Pancreas (tissue), 10 donors: ENCODE measurements at places on chromosomes 11 and 22.

GRCh38 chr11:11806074-11806473 lies 35.7 kb upstream of the USP47 start:
- DNase-seq: no peak

GRCh38 chr11:68263444-68264035 lies 8.2 kb downstream of the C11orf24 start:
- DNase-seq: no peak

- DNase-seq: no peak
Measured at GRCh38 chr11:109849946-109850345, 243.2 kb upstream of the ZC3H12C start.

- no peak for DNase-seq
Measured at GRCh38 chr11:105823495-105824033, 198.5 kb downstream of the MSANTD4 start.

GRCh38 chr11:19811380-19811779 lies 98.7 kb downstream of the NAV2 start:
- no peak for DNase-seq

GRCh38 chr11:110096496-110096895 lies 3.3 kb downstream of the ZC3H12C start:
- no peak for DNase-seq

- DNase-seq: no peak
Measured at GRCh38 chr11:131609337-131609736, 238.9 kb downstream of the NTM start.

DNA sequence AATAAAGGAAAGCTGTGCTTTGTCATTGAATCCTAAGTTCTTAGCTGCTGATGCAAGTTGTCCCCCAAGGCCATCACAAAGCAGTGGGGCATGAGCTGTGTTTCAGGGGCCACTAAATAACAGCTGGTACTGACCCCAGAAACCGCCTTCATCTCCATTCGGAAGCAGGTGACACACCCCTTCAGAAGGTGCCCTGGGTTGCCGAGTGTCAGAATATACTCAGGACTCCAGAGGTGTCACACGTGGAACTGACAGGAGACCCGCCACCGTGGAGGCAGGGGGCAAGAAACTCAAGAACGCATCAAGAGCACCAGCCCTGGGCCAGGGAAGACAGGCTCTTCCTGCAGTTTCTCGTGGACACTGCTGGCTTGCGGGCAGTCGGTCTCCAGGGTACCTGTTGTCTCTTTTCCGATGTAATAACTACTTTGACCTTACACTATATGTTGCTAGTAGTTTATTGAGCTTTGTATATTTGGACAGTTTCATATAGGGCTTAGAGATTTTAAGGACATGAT lies 41.5 kb downstream of the PPP2R1B start:
- DNase-seq: no peak

DNA sequence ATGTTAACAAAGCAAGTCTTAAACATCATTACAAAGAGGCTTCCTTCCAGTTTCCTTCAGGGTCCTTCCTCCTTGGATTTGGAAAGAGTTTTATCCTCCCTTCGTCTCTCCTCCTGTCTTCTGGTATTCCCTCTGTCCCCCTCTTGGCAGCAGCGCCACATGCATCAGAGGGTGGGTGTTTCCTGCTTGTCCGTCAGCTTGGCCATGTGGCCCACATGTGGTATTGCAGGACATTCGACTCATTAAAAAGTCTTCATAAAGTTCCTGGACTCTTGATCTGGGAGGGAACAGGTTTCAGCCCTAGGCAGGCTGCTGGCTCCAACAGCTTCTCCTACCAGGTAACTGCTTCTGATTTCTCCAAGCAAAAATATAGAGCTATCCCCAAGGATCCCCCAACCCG lies 189.8 kb downstream of the CSNK2A3 start:
- DNase-seq: no peak

GRCh38 chr11:126284829-126285228 lies 1.9 kb downstream of the TIRAP start:
- no peak for DNase-seq

- no peak for DNase-seq
Measured at GRCh38 chr11:16899708-16900303, 114.4 kb downstream of the PLEKHA7 start.

GRCh38 chr11:92413757-92414513 lies 189.3 kb downstream of the FAT3 start:
- no peak for DNase-seq

GRCh38 chr11:27471589-27472397 lies 797 bp downstream of the LGR4 start:
- DNase-seq: peak; percentile 84

GRCh38 chr11:113563766-113564526 lies 88.7 kb upstream of the DRD2 start:
- no peak for DNase-seq

DNA sequence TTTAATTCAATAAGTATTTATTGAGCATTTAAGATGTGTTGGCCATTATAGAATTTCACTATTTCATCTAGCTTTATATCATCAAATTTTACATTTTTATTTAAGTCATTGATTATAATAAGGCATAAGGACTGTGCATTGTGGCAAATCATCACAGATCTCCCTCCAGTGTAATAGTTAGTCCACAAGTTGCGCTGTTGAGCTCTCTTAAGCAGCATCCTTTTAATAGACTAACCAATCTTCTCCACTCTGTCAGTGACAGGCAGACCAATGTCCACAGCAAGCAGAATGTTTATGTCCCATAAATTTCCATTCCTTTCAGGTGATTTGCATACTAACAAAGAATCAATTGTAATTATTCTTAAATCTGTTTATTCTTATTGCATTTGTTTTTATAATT lies 595.3 kb upstream of the CCDC90B start:
- no peak for DNase-seq

DNA sequence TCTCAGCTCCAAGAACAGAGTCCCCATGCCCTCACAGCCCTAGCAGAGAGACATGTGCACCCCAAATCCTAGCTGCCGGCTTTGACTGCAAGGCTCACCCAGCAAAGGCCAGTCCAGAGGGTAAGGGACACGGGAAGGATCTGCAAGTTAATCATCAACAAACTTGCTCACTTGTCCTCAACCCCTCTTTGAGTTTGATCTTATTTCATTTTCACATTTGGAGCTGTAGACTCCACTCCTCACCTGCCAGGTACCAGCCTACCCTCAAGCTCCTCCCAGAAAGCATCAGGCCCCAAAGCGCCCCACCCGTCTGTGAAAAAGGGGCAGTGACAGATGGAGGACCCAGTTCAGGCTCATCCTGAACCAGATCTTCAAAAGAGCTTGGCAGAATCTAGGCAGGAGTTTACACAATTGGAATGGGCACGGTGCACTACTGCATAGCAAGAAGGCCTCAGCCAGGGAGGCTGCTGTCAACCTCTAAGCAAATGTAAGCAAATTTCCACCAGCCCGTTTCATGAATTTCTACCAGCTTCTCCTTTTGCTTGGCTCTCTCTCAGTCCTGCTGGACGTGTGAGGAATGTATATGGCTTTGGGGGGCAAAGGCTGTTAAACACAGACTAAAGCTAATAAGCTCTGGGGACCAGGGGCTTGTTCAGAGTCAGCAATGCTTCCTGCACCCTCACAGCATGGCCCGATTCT lies 5.5 kb downstream of the EHD1 start:
- no peak for DNase-seq

GRCh38 chr11:109130910-109131309 lies 291.1 kb upstream of the C11orf87 start:
- DNase-seq: no peak

DNA sequence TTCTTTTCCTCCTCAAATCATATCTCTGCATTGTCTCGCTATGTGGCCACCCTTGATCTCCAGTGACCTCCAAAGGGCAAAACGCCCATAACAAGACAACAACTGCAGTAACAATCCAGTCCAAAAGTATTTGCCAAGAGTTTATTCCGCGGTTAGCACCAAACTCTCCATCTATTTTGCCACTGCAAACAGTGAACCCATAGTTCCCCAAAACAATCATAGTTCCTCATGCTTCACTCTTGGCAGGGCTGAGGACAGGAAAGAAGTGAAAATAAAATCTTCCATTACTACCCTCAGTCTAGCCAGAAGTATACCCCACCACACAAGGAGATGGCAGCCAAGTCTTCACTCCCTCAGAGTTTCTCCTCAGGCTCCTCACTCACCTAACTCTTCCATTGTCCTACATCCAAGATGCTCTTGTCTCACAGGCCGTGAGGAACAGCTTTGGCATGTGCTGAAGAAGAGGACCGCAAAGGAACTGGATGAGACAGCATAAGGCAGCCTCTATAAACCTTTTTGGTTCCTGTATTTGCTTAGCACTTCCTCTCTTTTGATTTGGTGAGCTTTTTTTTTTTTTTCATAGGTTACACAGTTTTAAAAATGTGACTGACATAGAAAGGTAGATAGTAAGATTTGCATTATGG lies at the start of gene LPXN:
Gene LPXN, minus strand, starts transcription at position 480 of the 644 bp plus-strand sequence. Its CDS starts 84 bp downstream, at position 396.
- DNase-seq: no peak

GRCh38 chr11:7642747-7643146 lies 30.6 kb downstream of the CYB5R2 start:
- DNase-seq: no peak

GRCh38 chr22:30167734-30168133 lies 78.8 kb downstream of the LIF start:
- DNase-seq: no peak

DNA sequence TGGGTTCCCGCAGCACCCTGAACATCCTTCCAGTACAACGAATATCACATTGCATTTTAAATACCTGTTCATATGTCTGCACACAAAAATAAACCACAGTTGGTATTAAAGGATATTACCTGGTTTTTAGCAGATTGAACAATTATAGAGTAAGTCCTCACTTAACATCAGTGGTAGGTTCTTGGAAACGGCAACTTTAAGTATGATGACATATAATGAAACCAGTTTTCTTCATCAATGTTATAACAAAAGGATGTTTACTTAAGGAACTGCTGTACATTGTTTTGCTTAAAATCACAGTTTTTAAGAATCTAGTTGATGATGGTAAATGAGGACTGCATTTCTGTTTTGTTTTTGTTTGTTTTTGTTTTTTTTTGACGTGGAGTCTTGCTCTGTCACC lies 28.0 kb downstream of the TRIM66 start:
- no peak for DNase-seq

DNA sequence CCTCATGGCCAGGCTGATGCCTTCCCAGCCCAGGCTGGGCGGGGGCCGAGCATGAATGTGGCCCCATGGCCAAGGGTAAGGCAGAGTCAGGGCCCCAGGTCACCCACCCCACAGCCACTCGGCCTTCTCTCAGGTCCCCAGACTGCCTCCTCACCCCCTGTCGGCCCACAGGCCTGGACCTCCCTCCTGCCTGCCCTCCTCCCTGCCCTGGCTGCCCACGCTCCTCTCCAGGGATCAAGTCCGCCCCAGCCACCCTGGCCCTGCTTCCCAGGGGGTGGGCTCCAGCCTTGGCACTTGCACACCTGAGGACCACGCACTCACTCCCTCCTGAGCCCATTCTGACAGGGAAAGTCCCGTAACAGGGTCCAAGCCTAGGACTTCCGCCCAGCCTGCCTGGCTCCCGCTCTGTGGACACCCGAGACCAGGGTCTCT lies 37.8 kb upstream of the TH start:
- no peak for DNase-seq

DNA sequence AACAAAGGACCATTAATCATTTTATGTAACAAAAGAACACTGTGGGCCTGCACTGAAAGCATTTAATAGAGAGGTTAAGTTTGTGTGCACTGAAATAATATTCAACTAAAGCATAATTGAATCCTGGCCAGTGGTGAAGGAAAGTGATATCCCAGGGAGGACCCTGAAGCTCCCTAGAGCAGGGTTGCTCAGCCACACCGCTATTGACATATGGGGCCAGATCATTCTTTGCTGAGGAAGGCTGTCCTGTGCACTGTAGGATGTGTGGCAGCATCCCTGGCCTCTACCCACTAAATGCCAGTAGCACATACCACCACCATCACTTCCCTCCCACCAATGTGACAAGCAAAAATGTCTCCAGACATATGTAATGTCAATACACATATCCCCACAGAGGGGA lies 166.1 kb upstream of the MTNR1B start:
- DNase-seq: no peak

GRCh38 chr11:64121663-64122410 lies 44.1 kb downstream of the MACROD1 start:
- DNase-seq: no peak

DNA sequence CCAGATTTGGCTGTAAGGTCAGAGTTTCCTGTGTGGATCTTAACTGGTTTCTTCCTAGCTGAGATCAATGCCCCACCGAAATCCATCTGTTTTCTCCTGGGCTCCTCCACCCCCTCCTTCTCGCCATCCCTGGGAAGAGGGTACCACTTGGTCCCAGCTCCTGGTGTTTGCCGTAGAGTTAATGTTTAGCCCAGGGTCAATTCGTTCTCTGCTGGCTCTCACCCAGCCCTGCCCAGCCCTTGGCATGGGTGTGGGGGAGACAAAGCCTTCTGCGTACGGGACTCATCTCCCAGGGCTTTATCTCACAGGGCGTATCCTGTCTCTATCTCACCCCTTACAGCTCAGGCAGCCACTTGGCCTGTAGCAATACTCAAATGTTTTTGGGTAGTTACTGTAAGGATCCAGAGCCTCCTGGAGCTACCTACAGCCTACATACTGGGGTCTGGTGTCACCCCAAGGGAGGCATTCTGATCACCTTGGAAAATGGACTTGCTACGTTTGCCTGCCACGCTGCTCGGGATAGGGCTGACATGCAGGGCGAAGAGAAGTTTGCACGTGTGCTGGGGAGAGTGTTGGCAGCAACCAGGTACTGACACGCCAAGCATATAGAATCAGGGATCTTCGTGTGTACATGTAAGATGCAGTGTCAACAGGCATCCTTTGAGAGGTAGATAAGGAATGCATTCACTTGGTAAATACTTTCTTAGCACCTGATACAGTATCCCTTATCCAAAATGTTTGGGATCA lies 66.1 kb downstream of the SCN3B start:
- DNase-seq: no peak

GRCh38 chr11:76243193-76243956 lies 37.1 kb upstream of the WNT11 start:
- DNase-seq: no peak

DNA sequence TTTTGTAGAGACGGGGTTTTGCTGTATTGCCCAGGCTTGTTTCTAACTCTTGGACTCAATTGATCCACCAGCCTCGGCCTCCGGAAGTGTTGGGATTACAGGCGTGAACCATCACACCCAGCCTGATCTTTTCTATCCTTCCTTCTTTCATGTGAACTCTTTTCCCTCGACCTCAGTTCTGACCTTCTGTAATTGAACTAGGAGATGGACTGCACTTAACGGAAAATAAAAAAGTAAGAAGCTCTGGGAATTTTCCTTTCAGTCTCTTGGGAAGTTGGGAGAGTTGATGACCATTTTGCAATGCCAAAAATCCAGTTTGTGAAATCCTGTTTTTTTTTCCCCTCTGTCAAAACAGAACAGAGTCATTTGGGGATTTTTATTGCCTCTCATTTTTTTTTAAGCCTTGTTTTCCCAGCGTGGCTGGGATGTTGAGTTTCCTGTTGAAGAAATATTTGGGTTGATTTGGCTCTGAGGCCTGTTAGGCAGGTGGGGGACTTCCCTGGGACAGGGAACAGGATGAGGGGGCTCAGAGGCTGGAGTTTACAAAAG lies 26.9 kb upstream of the CYB5R3 start:
- no peak for DNase-seq

GRCh38 chr22:48434156-48434867 lies 1393.4 kb downstream of the BRD1 start:
- no peak for DNase-seq

GRCh38 chr22:42702675-42703074 lies 18.0 kb downstream of the A4GALT start:
- DNase-seq: no peak

- DNase-seq: no peak
Measured at GRCh38 chr11:113673550-113674396, 32.3 kb downstream of the TMPRSS5 start.
